ENCODE measurements at places on chromosomes 3 and 15.

DNA sequence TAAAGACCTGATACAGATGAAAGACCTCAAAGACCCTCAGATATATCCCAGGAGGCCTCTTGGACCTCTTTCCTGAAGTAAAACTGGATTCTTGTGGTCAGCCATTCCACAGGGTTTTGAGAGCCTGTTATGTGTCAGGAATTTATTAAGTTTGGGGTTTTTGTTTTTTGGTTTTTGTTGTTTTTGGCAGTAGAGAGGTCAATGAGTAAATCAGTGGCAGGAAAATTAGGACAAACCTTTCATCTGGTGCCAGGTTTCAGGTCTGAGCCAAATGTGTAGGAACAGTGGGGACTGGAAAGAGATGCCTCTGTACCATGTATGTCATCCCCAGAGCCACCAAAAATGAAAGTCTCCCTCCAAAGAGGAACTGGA, 520.4 kb upstream of the MDFIC2 start:
- no peak for DNase-seq

- DNase-seq, result no peak
Observed at GRCh38 chr15:90190606-90191343, 10.4 kb upstream of the SEMA4B start.

GRCh38 chr3:169619793-169620192, 43.7 kb downstream of the MECOM start:
- DNase-seq, result no peak

DNA sequence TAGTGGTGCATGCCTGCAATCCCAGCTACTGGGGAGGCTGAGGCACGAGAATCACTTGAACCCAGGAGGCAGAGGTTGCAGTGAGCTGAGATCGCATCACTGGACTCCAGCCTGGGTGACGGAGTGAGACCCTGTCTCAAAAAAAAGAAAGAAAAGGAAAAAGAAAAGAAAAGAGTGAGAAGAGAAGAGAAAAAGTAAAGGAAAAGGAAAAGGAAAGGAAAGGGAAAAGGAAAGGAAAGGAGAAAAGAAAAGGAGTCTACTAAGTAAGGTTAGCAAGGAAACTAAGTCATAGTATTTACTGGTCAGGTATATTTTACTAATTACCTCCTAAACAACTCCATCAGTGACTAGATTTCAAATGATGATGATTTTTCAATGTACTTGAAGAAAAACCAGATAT, 198.3 kb downstream of the VPS13C start:
- no peak for DNase-seq

- DNase-seq, result no peak
Observed at GRCh38 chr3:113685956-113686721, 10.3 kb downstream of the USF3 start.

DNA sequence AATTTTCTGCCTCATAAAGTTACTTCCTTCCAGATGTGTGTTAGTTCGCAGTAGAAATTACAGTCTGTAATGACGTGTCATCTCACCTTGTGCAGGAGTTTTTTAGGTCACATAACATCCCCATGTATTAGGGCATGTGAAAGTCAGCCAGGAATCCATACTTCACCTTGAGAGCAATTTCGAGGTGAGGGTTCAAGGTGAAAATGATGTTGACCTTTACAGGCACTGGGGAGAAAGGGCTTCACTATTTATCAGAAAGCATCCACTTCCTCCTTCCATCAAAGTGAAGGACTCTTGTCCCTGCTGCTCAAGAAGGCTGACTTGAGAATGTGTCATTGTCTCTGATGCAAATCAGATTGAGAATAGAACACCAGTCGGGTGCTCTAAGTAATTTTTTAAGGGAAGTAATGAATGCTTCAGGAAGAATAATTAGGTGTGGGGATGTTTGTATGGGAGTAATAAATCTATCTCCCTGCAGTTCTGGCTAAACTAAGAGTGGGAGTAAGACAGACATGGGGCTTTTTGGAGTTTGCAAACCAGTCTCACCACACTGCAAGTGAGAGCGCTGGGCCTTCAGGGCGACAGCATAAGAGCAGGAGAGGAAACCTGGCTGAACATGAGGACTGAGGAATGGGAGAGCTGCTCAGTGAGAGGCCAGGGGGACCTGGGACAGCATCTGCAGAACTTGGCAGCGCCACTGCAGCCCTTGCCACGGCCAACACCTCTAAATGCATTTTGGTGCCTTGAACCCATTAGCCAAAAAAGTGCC, 85.9 kb upstream of the IL12A start:
- no peak for DNase-seq

DNA sequence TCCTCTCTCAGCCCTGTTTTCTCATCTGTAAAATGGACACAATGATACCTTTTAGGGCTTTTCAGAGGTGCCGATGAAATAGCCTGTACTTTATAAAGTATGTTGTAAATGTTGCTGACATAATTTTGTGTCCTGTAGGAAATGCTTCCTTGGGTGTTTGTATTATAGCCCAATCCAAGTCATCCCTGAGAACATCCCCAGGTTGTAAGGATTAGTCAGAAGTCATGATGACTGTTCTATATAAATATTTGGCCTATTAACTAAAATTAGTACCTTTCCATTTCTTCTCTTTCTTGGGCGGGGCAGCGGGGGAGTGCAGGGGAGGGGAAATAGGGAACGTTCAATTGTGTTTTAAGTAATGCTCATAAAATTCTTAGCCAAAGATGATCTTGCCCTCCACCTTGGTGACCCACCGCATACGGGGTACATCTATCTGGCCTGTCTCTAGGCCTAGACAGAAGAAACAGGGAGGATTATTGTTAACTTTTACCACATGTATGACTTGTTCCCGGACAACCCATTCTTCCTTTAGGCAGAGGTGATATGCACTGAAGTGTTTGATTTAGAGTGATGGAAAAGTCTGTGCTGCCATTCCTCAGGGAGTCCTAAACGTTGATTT, 120.7 kb downstream of the VGLL4 start:
- DNase-seq, result no peak

GRCh38 chr15:76337059-76337695, 604 bp downstream of the ISL2 start:
- no peak for DNase-seq

DNA sequence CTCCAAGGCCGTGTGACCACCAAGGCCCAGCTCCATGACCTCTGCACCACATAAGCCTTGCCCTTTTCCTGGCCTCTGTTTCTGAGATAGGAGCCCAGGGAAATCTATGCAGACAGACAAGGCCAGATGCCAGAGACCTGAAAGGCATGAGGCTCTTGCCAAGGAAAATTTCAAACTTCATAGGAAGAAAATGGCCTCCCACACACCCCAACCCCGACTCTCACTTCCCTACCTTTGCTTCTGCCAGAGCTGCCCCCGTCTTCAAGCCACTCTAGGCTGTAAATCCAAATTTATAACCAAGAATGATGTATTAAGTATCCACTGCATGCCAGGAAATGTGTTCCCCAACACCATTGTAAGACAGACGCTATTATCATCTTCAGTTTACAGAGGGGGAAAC, 65.5 kb upstream of the HRH1 start:
- DNase-seq, result no peak

- DNase-seq, result no peak
Observed at GRCh38 chr15:91936182-91936775, 82.8 kb downstream of the SLCO3A1 start.

DNA sequence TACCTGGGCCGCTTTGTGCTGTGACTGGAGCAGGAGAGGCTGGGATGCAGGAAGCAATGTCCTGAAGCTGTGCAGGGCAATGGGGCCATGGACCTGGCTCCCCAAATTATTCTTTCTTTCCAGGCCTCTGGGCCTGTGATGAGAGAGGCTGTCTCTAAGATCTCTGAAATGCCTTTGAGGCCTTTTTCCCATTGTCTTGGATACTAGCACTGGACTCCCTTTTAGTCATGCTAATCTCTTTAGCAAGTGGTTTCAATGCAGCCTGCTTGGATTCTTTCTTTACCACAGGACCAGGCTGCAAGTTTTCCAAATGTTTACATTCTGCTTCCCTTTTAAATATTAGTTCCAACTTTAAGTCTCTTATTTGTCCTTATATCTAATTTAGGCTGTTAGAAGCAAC, 64.8 kb upstream of the SGO1 start:
- no peak for DNase-seq

DNA sequence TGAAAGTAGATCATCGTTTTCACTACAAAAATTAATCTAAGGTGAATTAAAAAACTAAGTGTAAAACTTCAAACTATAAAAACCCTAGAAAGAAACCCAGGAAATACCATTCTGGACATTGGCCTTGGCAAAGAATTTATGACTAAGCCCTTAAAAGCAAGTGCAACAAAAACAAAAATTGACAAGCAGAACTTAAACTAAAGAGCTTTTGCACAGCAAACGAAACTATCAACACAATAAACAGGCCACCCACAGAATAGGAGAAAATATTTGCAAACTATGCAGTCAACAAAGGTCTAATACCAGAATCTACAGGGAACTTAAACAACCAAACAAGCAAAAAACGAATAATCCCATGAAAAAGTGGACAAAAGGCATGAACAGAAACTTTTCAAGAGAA, 302.0 kb downstream of the CHST2 start:
- no peak for DNase-seq

- DNase-seq, result no peak
Observed at GRCh38 chr3:114444216-114444615, 150.4 kb downstream of the TIGIT start.

DNA sequence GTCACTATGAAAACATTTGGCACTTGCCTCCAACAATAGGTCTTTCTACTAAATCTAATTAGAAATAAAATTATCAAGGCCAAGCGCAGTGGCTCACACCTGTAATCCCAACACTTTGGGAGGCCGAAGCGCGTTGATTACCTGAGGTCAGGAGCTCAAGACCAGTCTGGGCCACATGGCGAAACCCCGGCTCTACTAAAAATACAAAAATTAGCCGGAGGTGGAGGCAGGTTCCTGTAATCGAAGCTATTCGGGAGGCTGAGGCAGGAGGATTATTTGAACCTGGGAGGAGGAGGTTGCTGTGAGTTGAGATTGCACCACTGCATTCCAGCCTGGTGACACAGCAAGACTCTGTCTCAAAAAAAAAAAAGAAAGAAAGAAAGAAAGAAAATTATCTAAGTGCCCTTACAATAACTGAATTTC, 1.6 kb upstream of the PLD1 start:
- no peak for DNase-seq

DNA sequence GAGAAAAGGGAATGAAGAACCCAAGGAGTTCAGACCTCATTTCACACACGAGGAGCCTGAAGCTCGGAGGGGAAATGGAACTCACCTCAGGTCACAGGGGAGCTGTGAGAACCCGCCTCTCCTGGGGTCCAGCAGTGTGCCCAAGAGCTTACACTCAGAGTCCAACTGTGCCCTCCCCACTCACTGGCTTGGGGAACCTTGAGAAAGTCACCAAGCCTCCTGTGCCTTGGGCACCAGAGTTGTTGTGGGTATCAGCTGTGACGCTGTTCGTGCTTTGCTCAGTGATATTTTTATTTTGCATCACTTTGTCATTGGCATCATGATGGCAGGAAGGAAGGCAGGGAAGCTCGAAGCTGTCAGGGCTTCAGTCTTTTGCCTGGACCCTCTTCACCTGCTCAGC, 83.4 kb downstream of the TLE3 start:
- DNase-seq, result no peak

- DNase-seq, result no peak
Observed at GRCh38 chr3:69359339-69359893, 26.5 kb downstream of the FRMD4B start.

DNA sequence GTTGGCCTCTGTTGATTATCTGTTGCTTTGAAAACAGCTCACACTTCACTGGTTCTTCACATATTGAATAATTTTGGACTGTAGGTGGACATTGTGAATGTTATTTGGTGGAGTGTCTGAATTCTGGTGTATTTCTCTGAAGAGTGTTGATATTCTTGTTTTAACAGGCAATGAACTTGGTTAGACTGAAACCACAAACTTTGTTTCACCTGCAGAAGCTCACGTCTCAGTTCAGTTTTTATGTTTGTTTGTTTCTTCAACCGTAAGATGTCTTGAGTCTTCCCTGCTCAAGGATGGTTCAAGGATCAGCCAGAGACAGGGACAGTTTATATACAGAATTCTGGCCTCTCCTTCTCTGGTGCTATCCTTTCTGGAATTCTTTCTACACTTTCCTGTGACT, 43.6 kb downstream of the C3orf20 start:
- DNase-seq, result no peak

DNA sequence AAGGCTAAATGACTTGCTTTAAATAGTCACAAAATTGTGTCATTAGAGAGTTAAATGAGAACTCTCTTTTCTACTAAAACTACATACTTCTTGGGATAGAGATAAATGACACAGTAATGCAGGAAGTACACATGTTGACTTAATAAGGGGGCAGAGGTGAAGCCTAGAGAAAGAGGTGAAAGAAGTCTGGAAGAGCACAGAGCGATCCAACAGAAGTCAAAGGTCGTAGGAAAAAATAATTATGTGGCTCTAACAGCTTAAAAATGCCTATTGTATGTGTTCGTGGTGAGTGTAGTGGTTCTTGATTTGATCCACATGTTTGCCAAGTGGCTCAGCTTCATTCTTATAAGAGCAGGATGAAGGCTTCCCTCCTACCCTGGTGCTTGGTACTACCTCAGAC, 61.7 kb downstream of the TMEM212 start:
- DNase-seq, result peak; percentile 3

GRCh38 chr3:44955917-44956316, 20.1 kb downstream of the ZDHHC3 start:
- no peak for DNase-seq

- no peak for DNase-seq
Observed at GRCh38 chr15:44541282-44541958, 4.5 kb downstream of the EIF3J start.

DNA sequence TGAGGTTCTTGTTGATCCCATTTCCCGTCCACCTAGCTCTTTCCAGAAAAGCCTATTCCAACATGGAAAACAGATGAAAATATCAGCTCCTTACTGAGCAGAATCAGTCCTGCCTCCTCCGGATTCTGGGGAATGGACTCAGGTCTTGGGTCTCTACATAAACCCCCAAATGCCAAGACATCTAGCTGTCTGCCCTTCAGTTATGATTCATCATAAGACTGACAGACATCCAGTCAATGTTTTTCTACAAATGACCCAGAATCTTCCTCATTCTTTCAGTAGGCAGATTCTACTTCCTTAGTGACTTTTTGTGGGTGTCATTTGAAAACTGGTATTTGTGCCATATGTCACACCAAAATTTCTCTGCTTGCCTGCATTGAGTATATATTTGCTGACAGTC, 103.0 kb upstream of the TGFBR2 start:
- no peak for DNase-seq

- DNase-seq, result no peak
Observed at GRCh38 chr3:139044366-139045210, at the start of gene PRR23C. PRR23C (minus strand) TSS chr3:139044892; CDS start chr3:139044620, 272 bp downstream.

- no peak for DNase-seq
Observed at GRCh38 chr3:137768361-137769321, 4.5 kb downstream of the SOX14 start.
